NCI-H460 (cell line): ENCODE measurements at places on chromosomes 7 and 10. TPM values are rescaled to one million over a fixed set of nuclear protein-coding genes. Genes with fewer than 3 reads are reported as not detected.

DNA sequence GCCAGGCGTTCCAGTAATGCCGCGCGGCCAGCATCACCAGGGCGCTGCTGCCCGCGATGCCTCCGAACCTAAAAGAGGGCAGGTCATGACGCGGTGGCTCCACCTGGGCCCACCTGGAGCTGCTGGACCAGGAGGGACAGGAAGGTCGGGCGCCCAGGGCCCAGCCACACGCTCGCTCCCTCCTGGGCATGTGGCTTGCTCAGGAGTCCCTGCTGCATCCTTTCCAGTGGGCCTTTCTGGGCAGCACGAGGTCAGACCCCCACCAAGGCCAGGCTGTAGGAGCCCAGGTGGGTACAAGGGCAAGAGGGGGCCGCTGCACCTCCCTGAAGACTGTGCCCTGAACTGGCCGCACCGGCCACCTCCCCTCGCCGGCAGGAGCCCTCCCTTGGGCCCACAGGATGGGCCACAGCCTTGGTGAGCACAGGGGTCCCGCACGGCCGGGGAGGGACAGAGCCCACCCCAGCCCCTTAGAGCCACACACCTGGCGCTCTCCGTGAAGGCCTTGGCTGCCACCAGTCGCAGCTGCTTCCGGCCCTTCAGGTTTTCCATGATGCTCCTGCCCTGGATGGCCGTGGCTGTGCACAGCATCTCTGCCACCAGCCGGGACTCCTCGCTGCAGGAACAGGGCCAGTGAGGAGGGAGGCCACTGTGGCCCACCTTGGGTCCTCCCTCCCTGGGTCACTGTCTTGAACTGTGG is 43.2 kb downstream of the CFAP46 start:
- no peak for DNase-seq

DNA sequence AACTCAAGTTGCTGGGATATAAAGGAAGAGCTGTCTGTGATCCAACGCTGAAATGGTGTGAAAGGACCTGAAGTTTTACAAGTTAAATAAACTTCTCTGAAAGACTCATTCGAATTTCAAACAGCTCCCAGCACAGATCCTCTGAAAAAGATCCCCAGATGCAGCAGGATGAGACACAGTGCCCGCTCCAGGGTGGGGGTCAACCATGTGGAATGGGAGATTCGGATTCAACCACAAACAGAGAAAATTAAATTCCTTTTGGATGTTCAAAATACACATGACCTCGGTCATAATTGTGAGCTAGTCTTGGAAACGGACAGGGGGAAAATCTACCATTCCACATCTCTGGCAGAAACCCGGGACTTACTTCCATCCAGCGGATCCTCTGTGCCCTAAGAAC is 119.6 kb downstream of the PRKAG2 start:
- DNase-seq: no peak

GRCh38 chr10:3960496-3960895 is 175.5 kb upstream of the KLF6 start:
- no peak for DNase-seq

GRCh38 chr7:141356161-141356560 is 195.0 kb upstream of the AGK start:
- DNase-seq: no peak

DNA sequence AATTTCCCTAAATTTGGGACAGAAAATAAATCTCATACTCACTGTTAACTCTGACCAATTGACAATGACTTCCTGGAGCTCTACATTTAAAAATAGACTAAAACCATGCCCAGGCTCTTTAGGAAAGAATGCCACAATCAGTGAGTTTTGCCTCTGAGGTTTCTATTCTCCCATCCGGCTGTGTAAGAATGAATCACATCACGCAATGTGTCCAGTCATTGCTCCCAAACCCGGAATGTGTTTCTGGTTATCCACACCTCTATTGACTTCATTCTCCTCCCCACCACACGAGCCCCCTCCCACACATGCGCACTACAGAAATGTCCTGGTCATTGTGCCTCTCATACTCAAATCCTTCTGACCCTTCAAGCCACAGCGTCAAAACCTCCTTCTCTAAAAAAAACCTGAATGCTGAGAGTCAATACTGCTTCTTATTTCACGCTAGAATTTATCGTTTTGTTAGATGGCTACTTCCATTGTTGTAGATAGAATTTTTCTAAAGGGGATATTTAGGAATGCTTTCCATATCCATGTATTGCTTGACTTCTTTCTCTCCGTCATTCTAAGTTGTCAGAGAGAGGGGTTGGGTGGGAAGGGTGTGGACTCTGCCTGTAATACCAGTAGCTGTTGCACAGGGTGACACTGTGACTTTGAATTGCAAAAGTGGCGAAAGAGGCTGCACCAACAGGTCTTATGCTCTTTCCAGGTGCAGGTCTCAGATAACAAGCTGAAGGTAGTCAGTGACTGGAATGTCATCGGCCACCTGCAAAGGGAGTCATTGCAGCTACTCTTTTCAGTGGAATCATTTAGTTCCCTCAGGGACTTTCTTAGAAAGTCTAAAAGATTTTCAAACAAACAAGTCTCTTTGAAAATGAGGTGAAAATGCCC is 356.6 kb downstream of the PAXIP1 start:
- no peak for DNase-seq

LRRC18 gene
- total RNA-seq: not detected in 2 replicates

PKD2L1 gene
- 0.05 TPM in 1 of 2 replicates, not detected in the other for total RNA-seq

CHN2 gene
- total RNA-seq: 3.3 and 3.6 TPM in 2 replicates
